ENCODE measurements at places on chromosomes 12 and 14. TPM values are rescaled to one million over a fixed set of nuclear protein-coding genes. Genes with fewer than 3 reads are reported as not detected.

The RD3L gene
- total RNA-seq: not detected

The PRPF40B gene
- 6.3 TPM for total RNA-seq

The C12orf60 gene
- 1.6 TPM for total RNA-seq

The CISTR gene
- not detected for total RNA-seq

The PZP gene
- total RNA-seq: 0.93 TPM

The RNASE3 gene
- total RNA-seq: not detected

The ANO4 gene
- total RNA-seq: not detected

The MYF6 gene
- not detected for total RNA-seq

The NUP37 gene
- 60.4 TPM for total RNA-seq

The ERG28 gene
- 14.4 TPM for total RNA-seq

The RTN1 gene
- total RNA-seq: 0.93 TPM

The LMNTD1 gene
- not detected for total RNA-seq

The RFLNA gene
- total RNA-seq: 5.8 TPM

The GPR132 gene
- not detected for total RNA-seq

The SALL2 gene
- 1.9 TPM for total RNA-seq

The KRT85 gene
- not detected for total RNA-seq

The FAM90A1 gene
- total RNA-seq: not detected

The NRXN3 gene
- 0.22 TPM for total RNA-seq

The MON2 gene
- total RNA-seq: 80.4 TPM

The CCNB1IP1 gene
- 35.2 TPM for total RNA-seq

The HPD gene
- not detected for total RNA-seq

The SYNE3 gene
- total RNA-seq: 19.8 TPM

The CELA1 gene
- total RNA-seq: not detected

The HOXC9 gene
- 0.22 TPM for total RNA-seq

The IL31 gene
- not detected for total RNA-seq

The LYSET gene
- 14.4 TPM for total RNA-seq

The OTUB2 gene
- total RNA-seq: 0.93 TPM

The RAD9B gene
- total RNA-seq: 0.36 TPM

The GLIPR1L2 gene
- total RNA-seq: 0.07 TPM

Measured in thoracic aorta endothelial cell (primary cell).